ENCODE measurements at places on chromosomes 1 and 21.

DNA sequence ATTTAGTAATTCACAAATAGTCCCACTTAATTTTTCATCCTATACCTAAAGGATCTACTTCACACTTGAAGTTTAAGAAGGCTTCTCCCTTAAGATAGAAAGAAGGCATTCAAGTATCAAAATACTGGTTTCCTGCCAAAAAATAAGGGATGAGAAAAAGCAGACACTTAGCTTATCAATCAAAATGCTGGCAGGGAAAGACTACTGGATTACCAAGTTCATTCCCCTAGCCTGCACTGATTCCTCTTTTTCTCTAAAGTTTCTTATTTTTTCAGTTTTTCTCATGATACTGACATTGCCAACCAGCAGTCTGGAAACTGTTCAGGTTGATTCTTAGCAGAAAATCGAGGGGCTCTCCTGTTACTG is 204.6 kb downstream of the GABPA start:
- DNase-seq, result no peak

- DNase-seq, result no peak
These were observed 75.6 kb downstream of the MTR start for GRCh38 chr1:236870721-236871120.

DNA sequence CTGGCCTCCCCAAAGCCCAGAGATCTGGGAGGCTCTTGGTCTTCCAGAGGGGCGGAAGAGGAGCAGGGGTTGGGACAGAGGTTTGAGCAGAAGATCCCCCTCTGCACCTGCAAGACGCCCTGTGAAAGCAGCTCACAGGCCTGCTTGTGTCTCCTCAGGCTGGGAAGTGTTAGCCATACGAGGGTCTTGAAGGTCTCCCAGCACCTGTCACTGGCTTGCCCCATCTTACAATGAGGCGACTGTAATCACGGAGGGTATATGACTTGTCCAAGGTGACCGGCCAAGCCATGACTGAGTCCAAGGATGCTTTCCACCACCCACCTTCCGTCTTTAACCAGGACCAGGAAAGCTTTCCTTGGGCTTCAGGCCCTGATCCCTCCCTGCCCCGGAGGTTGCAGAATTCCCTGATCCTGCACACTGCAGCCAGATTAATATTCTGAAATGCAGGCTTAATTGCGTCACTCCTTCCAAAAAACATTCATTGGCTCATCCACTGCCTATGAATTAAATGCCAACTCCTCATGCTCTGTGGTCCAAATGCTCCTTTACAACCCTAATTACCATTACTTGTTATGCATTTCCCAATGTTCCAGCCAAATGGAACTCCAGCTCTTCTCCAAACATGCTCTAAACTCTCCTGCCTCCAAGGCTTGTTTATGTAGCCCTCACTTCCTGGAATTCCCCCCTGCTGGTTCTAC is 64.0 kb downstream of the DDX20 start:
- no peak for DNase-seq

DNA sequence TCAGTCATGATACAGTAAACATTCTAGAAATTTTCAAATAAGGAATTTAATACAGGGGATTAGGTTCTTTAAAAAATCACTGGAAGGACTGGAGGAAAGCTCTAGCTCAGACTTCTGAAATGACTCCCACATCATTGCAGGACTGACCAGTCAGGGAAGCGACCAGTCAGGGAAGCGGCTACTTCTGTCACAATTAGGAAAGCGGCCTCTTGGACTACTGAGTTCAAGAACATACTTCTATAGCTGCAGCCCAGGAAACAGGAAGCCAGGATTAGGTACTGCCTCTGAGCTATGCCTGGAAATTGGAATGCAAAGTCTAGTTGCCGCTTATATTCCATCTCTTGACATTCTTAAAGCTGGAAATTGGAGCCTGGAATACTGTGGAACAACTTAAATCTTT is 45.5 kb downstream of the USP25 start:
- DNase-seq, result peak; percentile 24

GRCh38 chr21:41760411-41760810 is 6.4 kb downstream of the RIPK4 start:
- DNase-seq, result no peak

DNA sequence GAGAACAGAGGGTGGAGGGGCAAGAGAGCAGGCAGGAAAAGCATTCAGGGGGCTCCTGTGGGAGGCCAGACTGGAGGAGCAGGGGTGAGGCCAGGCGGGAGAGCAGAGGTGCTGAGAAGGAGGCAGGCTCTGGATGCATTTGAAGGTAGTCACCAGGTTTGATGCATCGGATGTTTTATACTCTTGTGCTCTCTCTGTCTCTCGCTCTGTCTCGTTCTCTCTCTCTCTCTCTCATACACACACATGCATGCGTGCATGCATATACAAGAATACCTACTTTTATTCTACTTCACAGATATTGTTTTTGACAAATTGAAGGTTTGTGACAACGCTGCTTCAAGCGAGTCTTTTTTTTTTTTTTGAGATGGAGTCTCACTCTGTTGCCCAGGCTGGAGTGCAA is 15.0 kb upstream of the ITPKB start:
- DNase-seq, result no peak

GRCh38 chr1:37845786-37846185 is 13.6 kb downstream of the MTF1 start:
- no peak for DNase-seq

DNA sequence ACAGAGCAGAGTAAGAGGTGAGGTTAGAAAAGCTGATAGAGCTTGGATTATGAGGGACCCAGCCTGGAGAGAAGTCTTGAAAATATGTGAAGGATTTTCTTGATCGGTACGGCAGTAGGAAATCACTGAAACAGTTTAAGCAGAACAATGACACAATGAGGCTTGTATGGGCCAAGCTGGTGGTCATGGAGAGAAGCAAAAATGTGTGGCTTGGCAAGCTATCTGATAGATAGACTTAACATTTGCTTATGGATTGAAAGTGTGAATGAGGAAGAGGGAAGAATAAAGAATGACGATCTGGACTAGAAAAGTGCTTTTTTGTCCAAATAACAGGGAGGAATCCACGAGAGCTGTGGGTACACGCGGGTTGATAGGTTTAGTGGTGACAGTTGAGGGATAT is 15.4 kb upstream of the XPR1 start:
- no peak for DNase-seq

DNA sequence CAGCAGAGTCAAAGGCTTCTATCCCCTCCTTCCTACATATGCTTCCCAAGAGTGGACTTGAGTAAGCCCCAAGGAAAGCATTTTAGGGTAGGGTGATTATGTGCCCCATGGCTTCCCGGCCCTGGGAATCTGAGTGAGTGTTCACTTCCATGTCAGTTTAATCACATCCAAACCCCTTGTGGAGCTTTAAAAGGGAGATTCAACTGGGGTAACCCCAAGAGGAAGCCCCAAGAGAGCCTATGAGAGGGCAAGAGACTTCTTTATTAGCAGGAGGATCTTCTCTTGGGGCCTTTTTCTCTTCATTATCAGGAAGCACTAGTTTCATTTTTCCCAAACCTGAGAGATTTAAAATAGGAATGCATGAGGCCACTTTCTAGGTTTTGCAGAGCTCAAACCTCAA is 97.0 kb upstream of the IRF2BP2 start:
- no peak for DNase-seq

DNA sequence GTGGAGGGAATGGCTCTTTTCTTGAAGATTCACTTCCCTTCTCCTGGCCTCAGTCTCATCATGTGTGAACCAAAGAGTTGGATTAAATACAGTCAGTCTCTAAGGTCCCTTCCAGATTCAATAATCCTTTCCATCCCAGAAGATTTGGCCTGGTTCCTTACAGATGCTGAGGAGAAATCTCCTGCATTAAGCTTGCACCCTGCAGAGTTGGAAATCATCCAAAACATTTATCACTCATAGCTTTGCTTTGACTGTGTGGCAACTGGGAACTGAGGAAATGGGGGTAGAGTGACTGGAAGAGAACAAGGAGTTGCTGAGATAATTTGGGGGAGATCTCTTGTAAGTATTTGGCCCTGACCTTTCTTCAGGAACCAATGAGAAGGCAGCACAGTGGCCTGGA is 220.5 kb upstream of the SGIP1 start:
- peak; percentile 61 for DNase-seq

DNA sequence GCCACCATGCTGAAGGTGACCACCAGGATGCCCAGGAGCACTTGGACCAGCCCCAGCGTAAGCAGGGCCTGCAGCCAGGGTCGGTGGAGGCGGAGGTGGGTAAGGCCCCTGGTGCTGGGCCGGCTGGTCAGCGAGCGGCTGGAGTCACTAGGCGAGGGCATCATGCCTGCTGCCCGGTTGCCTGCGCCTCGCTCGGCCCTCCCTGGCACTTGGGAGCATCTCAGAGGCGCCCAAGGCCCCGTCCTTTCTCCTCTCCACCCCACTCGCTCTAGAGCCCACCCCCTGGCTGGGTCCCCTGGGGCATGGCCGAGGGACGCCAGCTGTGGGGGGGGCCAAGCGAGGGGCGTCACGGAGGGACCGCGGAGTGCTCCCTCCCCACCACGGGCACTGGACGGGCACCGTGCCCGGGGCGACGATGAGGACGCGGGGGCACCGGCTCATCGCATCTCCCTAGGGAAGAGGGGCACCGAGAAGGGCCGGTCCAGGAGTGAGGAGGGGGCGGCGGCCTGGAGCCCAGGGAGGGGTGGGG is 505 bp downstream of the ENTREP3 start:
- DNase-seq, result peak; percentile 39

- DNase-seq, result peak; percentile 59
These were observed 57.7 kb downstream of the ATG4C start for GRCh38 chr1:62841587-62842169.

Measured in EL (cell line).